ENCODE measurements at places on chromosomes 13 and 19.

GRCh38 chr13:98144801-98145350 lies 2.0 kb downstream of the FARP1 start:
- DNase-seq, result no peak

- no peak for DNase-seq
These were observed 232.9 kb downstream of the FOXO1 start for GRCh38 chr13:40433577-40433976.

DNA sequence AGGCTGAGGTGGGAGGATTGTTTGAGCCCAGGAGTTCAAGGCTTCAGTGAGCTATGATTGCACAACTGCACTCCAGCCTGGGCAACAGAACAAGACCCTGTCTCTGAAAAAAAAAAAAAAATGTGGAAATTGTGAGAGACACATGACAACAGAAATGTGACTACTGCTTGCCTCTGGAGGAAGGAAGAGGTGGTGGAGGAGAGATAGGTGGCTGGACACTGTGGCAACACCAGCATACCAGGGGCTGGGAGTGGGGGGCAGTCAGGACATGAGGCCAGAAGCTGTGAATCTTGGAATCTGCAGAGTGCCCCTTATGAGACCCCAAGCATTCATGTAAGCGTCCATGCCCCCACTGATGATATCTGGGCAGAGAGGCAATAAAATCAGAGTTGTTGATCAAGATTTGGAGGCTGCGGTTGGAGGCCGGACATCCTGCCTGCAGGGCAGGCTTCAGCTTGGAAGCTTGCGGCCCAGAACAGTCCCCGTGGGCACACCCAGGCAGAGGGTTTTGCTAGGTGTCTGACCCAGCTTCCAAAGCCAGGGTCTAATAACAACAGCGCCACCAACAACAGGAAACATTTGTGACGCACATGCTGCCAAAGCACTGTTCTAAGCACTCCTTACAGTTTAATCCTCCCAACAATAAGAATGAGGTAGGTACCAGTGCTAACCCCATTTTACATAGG lies 16.9 kb downstream of the FAM187B start:
- DNase-seq, result peak; percentile 86

DNA sequence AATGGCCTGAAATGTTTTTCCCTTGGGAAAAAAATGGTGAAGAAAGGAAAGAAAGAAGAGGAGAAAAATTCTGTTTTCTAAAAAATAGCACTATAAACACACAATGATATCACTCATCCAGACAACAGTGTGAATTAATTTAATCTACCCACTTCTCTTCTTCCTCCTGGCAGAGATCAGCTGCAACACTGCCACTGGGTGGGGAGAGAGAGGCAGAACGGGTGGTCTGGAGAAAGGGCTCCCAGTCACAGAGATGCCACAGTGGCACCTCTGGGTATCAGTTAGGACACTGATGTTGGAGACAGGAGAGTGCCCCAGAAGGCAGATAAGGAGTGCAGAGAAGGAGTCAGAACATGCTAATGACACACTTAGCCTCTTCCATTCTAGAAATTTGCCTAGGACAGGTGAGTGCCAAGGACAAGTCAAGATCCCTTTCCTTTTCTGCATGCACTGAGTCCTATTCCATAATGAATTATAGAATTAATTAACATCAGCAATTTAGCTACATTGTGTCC lies 168.6 kb downstream of the SUCLA2 start:
- DNase-seq, result no peak

DNA sequence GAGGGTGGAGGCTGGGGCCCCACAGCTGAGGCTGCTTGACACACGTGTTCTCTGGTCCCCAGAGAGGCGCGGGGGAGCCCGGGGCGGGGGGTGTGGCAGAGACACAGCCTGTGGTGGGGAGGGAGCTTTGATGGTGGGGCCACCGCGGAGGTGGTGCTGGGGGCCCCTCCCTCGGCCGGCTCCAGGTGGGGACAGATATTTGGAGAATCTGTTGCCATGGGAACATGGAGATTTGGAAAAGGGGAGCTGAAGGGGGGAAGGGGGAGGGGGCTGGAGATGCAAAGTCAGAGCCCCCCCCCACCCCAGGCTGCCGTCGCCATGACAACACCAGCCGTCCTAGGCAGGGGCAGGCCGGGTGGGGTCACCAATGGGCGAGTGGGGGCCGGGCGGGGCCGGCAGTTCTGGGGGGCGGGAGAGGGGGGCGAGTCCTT lies 1.2 kb downstream of the PRKCG start:
- no peak for DNase-seq

- no peak for DNase-seq
These were observed 26.3 kb upstream of the KL start for GRCh38 chr13:32989942-32990341.

DNA sequence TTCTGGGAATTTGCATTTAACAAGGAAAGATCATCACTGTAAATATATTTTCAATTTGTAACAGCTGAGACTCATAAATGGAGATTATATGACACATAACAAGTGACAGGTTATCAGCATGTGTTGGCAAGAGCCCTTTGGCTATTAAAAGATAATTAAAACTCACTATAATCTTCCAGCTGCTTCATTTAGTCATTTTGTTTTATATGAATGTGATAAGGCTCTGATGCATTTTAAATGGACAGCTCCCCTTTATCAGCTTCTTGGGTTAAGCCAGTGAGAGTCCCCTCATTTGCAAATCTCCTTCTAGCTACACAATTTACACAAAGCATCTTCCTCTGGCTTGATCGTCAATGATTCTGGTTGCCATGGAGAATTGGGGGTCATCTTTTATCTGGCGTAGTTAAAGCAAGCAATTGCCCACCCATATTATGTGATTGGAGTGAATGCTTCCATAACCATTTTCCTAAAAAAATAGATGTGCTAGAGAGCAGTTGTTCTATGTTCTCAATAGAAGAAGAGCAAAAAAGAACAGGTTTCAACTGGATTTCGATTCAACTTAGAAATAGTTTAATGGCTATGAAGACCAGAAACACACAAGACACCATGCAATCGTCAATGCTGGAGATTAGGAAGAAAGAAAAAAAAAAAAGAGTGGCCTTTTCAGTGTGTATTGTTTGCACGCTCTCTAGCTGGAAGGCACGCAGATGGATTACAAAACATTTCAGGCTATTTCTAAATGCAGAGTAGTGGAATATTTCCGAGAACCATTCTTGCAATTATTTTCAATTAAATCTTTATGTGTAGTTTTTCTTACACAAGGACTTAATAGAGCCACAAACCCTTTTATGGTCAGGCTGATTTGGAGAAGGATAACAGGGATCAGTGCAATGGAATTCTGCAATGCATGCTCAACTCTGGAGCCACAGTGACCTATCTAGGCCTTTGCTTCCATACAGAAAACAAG lies 27.4 kb downstream of the STARD13 start:
- DNase-seq, result no peak

DNA sequence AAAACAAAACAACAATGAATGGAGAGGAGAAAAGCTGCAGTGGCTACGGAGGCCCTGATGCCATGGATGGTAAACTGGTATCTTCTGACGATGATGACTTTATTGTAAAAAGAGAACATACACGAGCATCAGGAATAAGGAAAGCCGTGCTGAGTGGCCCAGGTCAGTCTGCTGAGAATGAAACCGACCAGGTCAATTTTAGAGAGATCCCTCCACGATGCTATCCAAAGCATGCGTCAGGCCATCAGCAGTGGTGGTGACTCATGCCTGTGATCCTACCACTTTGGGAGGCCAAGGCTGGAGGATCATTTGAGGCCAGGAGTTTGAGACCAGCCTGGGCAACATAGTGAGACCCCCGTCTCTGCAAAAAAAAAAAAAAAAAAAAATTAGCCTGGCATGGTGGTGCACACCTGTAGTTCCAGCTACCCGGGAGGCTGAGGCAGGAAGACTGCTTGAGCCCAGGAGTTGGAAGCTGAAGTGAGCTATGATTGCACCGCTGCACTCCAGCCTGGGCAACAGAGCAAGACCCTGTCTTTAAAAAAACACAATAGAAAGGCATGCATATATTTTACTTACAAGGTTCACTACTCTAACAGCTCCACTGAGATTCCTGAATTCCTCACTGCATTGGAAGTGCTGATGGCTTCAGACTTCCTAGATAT lies 62.3 kb downstream of the GADD45B start:
- DNase-seq, result no peak

GRCh38 chr13:20940083-20940482 lies 37.5 kb upstream of the XPO4 start:
- DNase-seq, result no peak

DNA sequence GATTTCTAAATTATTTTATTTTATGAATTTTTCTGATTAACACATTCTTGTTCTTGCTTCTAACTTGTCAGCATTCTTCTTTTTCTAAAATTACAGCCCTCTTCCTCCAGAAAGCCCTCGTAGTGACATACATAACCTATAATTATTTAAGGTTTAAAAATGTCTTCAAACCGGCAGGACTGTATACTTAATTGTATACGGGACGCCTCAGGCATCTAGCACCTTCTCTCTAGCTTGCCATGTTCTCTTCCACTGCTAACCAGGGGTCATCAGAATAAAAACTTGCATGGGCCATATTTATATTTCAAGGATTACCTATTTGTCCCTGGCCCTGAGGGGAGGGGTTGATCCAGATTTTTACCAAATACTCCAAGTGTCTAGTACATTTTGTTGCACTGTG lies 380.3 kb downstream of the MYO16 start:
- DNase-seq, result no peak

DNA sequence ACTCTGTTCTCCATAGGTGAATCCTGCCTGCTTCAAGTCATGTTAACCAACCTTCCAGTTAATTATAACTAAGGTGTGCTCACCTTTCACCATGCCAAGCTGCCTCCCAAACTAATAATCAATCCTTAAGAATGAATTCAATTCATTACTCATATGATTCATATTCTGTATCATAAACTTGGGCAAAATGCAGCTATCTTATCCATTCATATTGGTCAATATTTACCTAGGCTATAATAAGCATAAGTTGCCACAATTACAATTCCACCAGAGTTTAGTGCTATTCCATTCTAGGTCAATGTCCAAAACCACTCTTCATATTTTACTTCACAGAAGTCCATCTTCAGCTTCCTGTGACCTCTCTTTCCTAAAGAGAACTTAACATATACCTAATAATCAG lies 13.4 kb downstream of the ELF1 start:
- no peak for DNase-seq

DNA sequence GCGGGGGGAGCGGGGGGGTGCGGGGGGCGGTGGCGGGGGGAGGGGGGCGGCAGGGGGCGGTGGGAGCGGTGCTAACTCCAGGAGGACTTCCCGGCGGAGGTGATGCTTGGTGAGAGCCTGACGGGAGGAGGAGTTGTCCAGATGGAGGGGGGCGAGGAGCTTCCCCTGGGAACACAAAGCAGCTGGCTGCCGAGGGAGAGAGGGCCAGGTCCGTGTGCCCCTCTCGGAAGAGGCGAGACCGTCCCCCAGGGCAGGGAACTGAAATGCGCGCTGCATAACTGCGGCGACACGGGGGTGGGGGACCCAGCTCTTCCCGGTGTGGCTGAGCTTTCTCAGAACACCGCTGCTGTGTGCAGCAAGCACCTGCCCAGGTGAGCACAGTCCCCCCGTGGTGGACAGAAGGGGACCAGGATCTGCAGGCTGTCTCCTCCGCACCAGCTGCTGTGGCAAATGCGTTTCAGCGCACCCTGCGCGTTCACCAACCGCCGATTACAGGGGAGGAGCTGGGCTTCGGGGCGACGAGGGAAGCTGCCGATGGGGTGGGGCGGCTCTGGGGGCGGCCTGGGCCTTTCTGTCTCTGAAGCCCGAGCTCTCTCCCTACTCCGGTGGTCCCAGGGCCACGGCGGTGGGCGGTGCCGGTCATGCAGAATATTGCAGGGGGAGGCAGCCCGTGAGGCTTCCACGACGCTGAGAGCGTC lies 54.7 kb upstream of the F7 start:
- DNase-seq, result no peak

DNA sequence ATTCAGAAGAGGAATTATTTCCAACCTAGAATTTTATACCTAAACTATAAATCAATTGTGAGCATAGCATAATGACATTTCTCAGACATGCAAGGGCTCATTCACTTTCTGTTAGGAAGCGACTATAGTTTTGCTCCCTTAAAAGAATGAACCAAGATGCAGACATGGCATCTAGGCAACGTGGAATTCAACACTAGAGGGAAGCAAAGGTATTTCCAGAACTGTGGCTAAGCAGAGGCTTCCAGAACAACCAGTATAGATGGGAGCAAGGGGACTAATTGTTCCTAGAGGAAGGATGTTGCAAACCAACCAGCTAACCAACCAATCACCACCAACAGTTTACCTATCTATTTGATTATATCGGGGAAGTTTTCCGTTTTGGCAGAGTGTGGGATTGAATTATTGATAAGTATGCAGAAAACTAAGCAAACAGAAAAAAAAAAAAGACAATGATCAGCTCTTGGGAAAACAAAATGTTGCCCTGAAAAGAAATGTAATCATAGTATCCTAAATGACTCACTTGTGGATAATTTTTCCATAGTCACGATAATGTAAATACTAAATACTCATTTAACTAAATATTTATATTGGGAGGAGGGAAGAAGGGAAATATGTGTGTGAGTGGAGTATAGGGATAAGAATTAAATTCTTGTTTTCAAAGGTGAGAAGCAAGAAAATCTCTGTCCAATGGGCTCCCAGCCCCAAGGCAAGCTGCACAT lies 21.1 kb downstream of the ARL11 start:
- DNase-seq, result no peak

DNA sequence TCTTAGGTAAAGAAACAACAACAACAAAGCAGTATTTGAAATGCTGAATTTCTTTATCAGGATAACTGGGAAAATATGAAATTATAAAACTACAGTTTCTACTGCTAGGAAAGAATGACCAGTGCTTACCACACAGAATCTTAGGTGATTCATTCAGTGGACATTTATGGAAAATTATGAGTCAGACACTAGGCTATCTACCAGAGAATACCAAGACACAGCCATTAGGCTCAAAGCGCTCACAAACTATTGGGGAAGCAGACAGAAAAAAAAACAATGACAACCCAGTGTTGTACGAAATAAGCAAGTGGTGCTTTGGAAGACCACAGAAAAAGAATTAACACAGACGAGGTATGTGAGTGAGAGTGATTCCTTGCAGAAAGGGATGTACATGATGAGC lies 1019.5 kb downstream of the PCDH9 start:
- no peak for DNase-seq

DNA sequence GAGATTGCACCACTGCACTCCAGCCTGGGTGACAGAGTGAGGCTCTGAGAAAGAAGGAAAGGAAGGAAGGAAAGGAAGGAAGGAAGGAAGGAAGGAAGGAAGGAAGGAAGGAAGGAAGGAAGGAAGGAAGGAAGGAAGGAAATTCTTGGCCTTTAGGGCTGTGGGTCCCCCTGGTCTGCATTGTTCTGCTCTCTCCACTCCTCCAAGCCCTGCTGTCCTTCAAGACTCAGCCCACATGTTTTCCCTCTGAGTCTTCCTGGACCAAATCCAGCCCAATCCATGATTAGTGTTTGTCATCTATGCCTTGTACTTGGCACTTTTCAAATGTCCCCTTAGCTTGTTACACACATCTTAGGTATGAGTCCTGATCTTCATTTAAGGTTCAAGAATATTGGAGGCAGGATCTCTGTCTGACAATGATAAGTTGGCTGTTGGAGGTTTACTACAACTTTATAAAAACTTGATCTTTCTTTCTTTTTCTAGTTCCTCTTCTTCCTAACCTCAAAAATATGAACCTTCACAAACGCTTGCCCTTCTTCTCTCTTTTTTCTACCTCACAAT lies 48.8 kb upstream of the INTS6 start:
- DNase-seq, result no peak
